CD8-positive, alpha-beta memory T cell (primary cell): ENCODE measurements at places on chromosomes 16 and 17.

GRCh38 chr17:7437950-7438614 is 1.2 kb upstream of the FGF11 start:
- H3K4me3 ChIP-seq = peak overlapping the region; percentile 24
- peak; percentile 61 for DNase-seq
- no peaks in the 10 kb centered on the region for H3K36me3 ChIP-seq
- peaks cover 50% of the 10 kb centered on the region for H3K4me1 ChIP-seq
- H3K27ac ChIP-seq = no peak overlapping the region

- DNase-seq = peak; percentile 29
- no peak within 1 kb of the TSS for H3K27ac ChIP-seq
- H3K4me3 ChIP-seq = peak within 1 kb of the TSS; percentile 22
- H3K36me3 ChIP-seq = no peaks in the 10 kb centered on the region
- no peaks in the 10 kb centered on the region for H3K27me3 ChIP-seq
Observed at GRCh38 chr17:73644145-73645049, at the start of gene SDK2. SDK2 (minus strand) TSS chr17:73644445; CDS start chr17:73644088, 357 bp downstream.

DNA sequence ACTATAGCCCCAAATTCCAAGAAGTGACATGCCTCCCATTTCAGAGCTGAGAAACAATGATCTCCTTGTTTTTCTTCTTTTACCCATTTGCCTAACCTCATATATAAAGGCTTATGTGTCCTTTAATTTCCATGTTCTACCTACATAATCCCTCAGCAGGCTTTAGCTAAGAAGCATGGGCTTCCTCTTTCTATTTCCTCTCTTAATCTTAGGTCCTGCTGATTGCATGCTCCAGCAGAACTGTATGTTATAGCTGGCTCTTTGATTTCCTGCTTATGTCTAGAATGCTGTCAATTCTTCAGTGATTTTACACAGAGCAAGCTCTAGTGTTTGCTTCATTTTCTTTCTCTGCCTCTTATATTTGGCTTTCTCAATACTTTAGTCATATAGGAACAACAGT is 151.7 kb upstream of the COX10 start:
- no peaks in the 10 kb centered on the region for H3K27me3 ChIP-seq
- no peak for DNase-seq
- no peak overlapping the region for H3K27ac ChIP-seq
- no peaks in the 10 kb centered on the region for H3K36me3 ChIP-seq
- no peak overlapping the region for H3K4me3 ChIP-seq

- no peaks in the 10 kb centered on the region for H3K4me1 ChIP-seq
- no peak overlapping the region for H3K4me3 ChIP-seq
- H3K27ac ChIP-seq = no peak overlapping the region
Observed at GRCh38 chr16:19935694-19936093, 51.0 kb upstream of the GPRC5B start.

- no peaks in the 10 kb centered on the region for H3K4me1 ChIP-seq
- H3K27ac ChIP-seq = no peak overlapping the region
- H3K36me3 ChIP-seq = no peaks in the 10 kb centered on the region
- no peak for DNase-seq
- H3K27me3 ChIP-seq = no peaks in the 10 kb centered on the region
Observed at GRCh38 chr17:55480631-55481315, 30.5 kb downstream of the SMIM36 start.

GRCh38 chr17:61129267-61130254 is 270.1 kb upstream of the TBX2 start:
- no peaks in the 10 kb centered on the region for H3K27me3 ChIP-seq
- no peak overlapping the region for H3K27ac ChIP-seq
- peaks cover 6% of the 10 kb centered on the region for H3K4me1 ChIP-seq
- no peak overlapping the region for H3K4me3 ChIP-seq

DNA sequence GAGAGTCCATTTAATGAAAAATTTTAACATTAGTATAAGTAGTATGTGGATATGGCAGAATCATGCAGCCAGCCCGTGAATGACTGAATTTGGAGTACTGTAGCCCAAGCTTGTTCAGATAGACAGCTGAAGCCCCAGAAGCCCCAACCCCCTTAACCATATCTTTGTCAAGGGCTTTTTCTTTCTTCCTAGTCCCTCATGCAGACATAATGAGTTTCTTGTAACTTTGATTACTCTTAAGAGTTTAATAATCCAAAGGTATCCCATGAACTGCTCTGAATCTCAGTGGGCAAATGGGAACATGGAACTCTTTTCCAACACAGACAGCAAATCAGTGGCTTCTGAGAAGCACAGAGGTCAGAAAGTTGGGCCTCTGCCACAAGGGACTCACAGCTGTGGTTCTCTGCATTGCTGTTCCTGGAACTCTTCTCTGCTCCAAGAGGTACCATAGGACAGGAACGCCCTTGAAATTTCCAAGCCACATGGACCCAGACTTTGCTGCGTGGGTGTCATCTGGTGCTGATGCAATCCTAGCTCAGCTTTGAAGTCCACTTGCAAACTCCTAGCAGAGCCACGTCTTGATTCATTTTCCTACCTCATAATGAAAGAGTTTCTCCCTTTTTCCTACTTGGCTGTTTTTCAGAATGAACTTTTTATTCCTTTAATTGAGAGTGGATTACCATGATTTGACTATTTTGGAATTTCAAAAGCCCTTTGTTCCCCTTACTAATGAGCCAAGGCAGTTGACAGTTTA is 18.1 kb downstream of the LYRM1 start:
- no peaks in the 10 kb centered on the region for H3K4me1 ChIP-seq
- H3K4me3 ChIP-seq = no peak overlapping the region
- peak overlapping the region; percentile 20 for H3K27ac ChIP-seq
- H3K27me3 ChIP-seq = no peaks in the 10 kb centered on the region
- no peak for DNase-seq

DNA sequence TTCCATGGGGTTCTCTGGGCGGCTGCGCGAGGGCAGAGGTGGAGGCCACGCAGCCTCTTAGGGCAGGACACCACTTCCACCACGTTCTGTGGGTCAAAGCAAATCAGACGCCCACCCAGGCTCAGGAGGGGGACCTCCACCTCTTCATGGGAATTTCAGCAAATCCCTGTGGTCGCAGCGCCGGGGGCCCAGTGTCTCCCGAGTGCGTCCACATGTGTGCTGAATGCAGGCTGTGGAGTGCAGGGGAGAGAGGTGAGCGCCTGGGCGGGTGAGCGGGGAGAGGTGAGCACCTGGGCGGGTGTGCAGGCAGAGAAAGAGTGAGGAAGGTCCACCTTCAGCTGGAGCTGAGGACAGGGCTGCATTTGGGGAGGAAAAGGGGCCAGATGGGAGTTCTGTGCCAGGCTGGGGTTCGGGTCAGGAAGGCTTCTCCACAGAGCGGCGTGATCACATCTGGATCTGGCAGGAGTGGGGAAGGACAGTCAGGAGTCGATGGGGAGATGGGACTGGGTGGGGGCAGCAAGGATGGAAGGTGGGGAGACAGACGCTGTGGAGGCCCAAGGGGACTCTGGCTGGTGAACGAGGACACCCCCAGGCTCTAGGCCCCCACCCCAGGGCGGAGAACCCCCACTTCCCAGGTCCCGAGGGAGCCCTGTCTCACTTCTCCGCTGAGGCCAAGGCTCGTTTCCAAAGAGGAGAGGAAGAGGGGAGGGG is 36.8 kb upstream of the CBFA2T3 start:
- no peaks in the 10 kb centered on the region for H3K4me1 ChIP-seq
- H3K36me3 ChIP-seq = no peaks in the 10 kb centered on the region
- H3K27me3 ChIP-seq = no peaks in the 10 kb centered on the region
- H3K27ac ChIP-seq = no peak overlapping the region

DNA sequence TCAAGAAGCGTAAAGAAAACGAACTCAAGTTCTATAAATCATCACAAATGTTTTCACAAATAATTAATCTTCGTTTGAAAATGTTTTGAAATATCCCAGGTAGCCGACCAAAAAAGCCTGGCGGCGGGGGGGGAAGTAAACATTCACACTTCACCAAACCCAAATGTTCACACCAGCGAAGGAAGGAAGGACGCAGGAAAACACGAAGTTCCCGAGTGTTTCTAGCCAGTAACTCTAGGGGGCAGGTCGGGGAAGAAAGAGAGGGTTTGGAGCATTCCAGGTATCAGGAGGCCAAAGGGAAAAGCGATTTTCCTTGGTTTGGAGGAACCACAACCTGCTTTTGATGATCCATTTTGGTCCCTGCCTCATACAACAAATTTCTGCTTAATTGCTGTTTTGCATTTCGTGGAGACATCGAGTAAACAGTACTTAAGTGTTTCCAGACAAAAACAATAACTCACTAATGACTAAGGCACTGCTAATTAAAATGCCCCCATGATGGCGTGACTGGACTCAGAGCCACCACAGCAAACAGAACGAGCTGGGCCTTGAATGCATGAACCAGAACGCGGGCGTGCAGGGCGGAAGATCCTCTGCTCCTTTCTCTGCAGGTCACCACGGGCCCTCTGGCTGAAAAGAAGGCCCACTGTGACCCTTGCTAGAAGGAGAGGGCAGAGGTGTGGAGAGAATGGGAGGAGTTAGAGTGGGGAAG is 16.6 kb downstream of the ZFHX3 start:
- H3K4me1 ChIP-seq = no peaks in the 10 kb centered on the region
- H3K27ac ChIP-seq = no peak overlapping the region
- DNase-seq = no peak
- no peaks in the 10 kb centered on the region for H3K36me3 ChIP-seq
- no peak overlapping the region for H3K4me3 ChIP-seq
- H3K27me3 ChIP-seq = no peaks in the 10 kb centered on the region

GRCh38 chr17:40074871-40075200 is 12.1 kb downstream of the THRA start:
- no peak overlapping the region for H3K4me3 ChIP-seq
- no peaks in the 10 kb centered on the region for H3K27me3 ChIP-seq
- peaks cover 17% of the 10 kb centered on the region for H3K36me3 ChIP-seq
- H3K4me1 ChIP-seq = peaks cover 44% of the 10 kb centered on the region
- DNase-seq = no peak
- no peak overlapping the region for H3K27ac ChIP-seq

DNA sequence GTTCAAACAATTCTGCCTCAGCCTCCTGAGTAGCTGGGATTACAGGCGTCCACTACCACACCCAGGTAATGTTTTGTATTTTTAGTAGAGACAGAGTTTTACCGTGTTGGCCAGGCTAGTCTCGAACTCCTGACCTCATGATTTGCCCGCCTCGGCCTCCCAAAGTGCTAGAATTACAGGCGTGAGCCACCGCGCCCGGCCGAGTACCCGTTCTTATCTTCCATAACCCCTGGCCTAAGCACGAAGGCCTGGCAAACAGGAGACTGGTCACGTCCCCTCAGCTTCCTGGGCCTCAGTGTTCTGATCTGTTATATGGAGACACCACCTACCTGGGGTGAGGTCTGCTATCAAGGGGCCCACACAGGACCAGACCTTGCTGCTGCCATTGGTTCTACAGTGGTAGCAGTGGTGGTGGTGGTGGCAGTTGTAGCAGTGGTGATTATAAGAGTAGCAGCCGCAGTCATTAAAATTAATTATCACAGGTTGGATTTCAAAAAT is 1.3 kb downstream of the SLC5A10 start:
- H3K27me3 ChIP-seq = no peaks in the 10 kb centered on the region
- DNase-seq = no peak
- no peak overlapping the region for H3K27ac ChIP-seq
- H3K4me3 ChIP-seq = no peak overlapping the region

DNA sequence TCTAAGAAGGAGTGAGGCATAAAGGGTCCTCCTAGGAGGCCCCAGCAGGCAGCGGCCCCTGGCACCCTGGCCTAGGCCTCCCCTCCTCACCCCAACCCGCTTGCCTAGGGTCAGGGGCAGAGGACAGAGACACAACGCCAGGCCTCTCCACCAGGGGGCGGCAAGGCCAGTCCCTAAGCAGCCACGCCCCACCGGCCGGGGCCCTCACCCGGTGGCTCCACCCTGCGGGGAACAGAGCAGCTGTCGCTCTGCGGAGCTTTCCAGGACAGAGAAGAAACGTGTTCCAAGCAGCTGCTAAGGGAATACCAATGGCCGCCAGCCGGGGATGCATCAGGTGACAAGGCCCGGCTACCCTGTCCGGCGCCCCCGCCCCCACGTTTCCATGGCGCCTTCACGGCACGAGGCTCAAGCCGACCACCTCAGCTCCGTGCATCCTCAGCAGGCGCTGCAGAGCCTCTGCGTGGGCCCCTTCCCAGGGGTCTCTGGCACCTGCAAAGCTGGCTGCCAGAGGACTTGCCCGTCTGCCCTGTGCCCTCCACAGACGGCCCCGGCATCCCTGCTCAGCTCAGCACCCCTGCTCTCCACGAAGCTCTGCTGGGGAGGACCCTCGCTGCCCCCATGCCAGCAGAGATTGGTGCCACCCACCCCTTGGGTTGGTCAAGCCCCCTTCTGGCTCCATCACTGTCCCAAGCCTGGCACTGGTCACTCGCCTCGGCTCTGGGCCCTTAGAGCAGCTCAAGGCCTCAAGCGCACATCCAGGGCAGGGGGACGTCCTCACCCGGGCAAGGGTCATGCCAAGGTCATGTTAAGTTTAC is 5.6 kb downstream of the ZNF598 start:
- no peaks in the 10 kb centered on the region for H3K27me3 ChIP-seq
- peaks cover 12% of the 10 kb centered on the region for H3K36me3 ChIP-seq
- peak; percentile 76 for DNase-seq

GRCh38 chr16:27275394-27275793 is 6.8 kb upstream of the NSMCE1 start:
- no peak for DNase-seq
- no peak overlapping the region for H3K4me3 ChIP-seq
- no peak overlapping the region for H3K27ac ChIP-seq
- peaks cover 30% of the 10 kb centered on the region for H3K4me1 ChIP-seq
- no peaks in the 10 kb centered on the region for H3K27me3 ChIP-seq
- no peaks in the 10 kb centered on the region for H3K36me3 ChIP-seq

DNA sequence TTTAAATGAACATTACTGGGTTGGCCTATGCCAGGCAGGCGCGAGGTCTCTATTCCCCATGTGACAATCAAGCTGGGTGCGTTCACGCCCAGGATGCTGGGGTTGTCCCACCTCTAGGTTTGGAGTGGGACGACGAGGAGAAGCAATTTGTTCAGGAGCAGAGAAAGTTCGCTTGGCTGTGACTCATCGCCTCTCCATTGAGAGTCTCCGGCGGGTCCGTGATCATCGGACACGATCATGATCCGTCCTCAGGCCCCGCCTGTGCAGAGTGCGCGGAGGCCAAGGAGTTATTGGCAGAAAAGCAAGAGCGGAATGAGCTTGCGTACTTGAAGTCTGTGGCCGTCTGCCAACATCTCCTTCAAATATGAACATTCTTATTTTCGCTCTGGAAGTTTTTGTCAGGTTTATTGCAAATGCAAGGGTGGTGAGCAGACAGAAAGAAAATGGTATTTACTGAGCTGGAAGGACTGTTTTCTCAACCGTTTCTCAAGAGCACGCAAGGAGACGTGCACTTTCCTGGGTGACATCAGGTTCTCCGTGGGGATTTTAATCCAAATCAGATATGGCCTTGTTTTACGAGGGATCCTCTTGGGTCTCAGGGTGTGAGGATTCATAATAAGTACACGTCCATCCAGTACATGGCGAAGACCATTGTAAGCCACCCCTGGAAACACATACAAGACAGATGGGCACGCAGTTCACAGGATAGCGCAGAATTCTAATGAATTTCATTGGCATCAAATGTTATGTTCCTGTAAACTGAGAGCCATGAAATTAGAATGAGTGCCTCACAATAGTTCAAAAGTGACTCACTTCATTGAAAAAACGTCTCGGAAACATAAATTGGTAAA is 70.1 kb upstream of the CREBBP start:
- no peaks in the 10 kb centered on the region for H3K36me3 ChIP-seq
- H3K4me1 ChIP-seq = no peaks in the 10 kb centered on the region
- no peak overlapping the region for H3K4me3 ChIP-seq
- H3K27me3 ChIP-seq = peaks cover 3% of the 10 kb centered on the region

GRCh38 chr16:17084130-17084529 is 386.6 kb downstream of the XYLT1 start:
- no peak overlapping the region for H3K27ac ChIP-seq
- H3K36me3 ChIP-seq = no peaks in the 10 kb centered on the region
